ENCODE measurements at places on chromosomes 13 and 19. TPM values are rescaled to one million over a fixed set of nuclear protein-coding genes. Genes with fewer than 3 reads are reported as not detected.

Gene KLK14
- not detected for total RNA-seq

Gene ZNF534
- not detected for total RNA-seq

- no peak for DNase-seq
Observed at GRCh38 chr19:55220525-55220924, 8.0 kb downstream of the TMEM86B start.

- no peak for DNase-seq
Observed at GRCh38 chr19:42229855-42230351, 9.8 kb downstream of the ZNF526 start.

Gene ANGPTL8
- total RNA-seq = not detected

- DNase-seq = no peak
Observed at GRCh38 chr13:46507981-46508380, 45.0 kb upstream of the LRCH1 start.

GRCh38 chr13:100388923-100389322, 199.7 kb downstream of the GGACT start:
- DNase-seq = no peak

GRCh38 chr19:45097776-45098520, 5.0 kb downstream of the PPP1R37 start:
- peak; percentile 96 for DNase-seq

DNA sequence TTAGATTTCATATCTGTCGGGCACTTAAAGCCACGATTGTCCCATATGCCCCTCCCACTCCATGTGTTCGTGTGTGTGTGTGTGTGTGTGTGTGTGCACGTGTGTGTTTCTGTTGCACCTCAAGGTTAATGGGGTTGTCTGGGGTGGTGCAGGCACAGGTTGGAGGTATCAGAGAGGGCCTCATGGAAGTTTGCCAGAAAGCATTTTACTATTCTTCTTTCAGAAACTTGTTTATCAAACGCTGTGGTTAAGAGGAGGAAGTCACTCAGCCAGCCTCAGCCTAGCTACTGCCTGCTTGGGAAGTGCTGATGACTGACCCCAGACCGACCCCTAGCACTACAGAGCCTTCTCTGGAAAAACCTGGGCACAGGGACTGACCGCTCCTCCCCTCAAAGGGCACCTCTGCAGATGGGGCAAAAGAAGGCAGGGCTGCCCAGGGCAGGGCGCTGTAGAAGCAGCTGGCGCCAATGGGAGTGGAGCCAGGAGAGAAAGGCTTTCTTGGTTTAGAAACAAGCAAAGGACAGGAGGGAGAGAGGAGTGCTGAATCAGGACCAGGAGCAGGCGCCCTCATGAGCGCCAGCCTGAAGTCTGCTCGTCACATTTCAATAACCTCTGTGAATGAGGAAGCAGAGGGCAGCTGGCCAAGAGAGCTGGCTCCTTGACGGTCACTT, 3.9 kb downstream of the SIAH3 start:
- peak; percentile 85 for DNase-seq

GRCh38 chr13:38394777-38395496, 45.3 kb downstream of the UFM1 start:
- no peak for DNase-seq

GRCh38 chr19:57438925-57439324, 3.8 kb downstream of the ZNF749 start:
- DNase-seq = no peak

- peak; percentile 88 for DNase-seq
Observed at GRCh38 chr13:101390461-101390860, 25.8 kb downstream of the NALCN start.

Gene ENOX1
- total RNA-seq = 1.2 TPM

DNA sequence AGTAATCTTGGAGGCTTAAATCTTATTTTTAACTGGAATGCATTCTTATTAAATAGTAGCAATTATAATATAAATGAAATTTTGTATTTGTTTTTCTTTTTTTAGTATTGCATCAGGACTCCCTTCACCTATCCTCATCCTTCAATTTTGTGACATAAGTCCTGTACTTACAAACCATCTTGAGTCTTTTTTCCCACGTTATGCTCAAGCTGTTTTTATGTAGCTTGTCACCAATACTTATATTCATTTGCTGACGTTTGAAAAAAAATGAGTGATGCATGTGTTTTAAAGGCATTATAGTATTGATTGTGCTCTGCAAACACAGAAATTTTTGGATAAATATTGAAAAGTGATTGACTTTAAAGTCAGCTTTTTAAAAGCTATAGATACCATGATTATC, 888 bp downstream of the GPR18 start:
- no peak for DNase-seq
